Transverse colon (tissue), 4 donors: ENCODE measurements at places on chromosomes 3 and 15. TPM values are rescaled to one million over a fixed set of nuclear protein-coding genes. Genes with fewer than 3 reads are reported as not detected.

The PIERCE2 gene
- total RNA-seq, result 14.9 TPM

The LRRC15 gene
- total RNA-seq, result 0.32 TPM

The ITIH3 gene
- 0.27 TPM for total RNA-seq

The ZIC1 gene
- total RNA-seq, result not detected

The NR2E3 gene
- total RNA-seq, result not detected

The PAQR5 gene
- total RNA-seq, result 21.1 TPM

- peak; percentile 55 for DNase-seq
These were observed 130.2 kb upstream of the UMPS start for GRCh38 chr3:124599779-124600693.

DNA sequence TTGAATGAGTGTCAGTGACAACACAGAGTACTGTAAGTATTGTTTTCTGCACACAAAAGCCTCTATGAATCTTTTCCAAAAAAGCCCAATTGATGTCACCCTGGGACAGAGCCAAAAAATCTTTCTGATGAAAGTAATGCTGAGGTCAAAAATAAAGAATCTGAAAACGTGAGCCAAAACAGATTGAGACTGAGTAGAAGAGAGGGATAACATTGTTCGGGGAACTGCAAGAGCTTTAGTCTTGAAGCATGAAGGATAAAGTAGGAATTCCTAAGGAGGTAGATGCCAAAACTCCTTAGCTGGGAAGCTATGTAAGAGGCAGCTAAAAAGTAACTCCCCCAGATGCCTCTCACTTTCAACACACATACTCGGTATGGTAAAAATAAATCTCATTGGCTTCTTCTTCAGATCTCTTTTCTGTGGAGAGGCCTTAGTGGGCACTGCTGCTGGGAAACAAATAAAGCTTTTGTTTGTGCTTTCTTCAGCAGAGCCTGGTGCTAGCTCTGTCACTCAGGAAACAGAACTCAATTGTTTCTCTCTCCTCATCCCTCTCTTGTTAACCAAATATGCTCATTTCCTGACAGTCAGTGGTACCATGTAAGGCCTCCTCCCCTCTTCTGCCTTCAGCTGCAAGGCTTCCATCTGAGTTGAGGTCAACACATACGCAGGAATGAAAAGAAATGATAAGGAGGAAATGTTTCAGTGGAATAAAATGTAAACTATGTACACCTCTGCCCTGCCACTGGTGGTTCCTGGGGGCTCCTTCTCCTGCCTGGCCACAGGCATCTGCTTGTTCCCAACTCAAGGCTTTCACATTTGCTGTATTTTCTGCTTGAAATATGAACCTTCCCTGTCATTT is 58.1 kb downstream of the CD200 start:
- DNase-seq, result no peak

- no peak for DNase-seq
These were observed 12.0 kb upstream of the LMAN1L start for GRCh38 chr15:74800559-74801094.

- DNase-seq, result no peak
These were observed 22.4 kb downstream of the KCNMB2 start for GRCh38 chr3:178558637-178559036.

GRCh38 chr15:70575231-70576226 is 187.8 kb downstream of the UACA start:
- no peak for DNase-seq

GRCh38 chr3:30617653-30618052 is 11.3 kb downstream of the TGFBR2 start:
- DNase-seq, result no peak

DNA sequence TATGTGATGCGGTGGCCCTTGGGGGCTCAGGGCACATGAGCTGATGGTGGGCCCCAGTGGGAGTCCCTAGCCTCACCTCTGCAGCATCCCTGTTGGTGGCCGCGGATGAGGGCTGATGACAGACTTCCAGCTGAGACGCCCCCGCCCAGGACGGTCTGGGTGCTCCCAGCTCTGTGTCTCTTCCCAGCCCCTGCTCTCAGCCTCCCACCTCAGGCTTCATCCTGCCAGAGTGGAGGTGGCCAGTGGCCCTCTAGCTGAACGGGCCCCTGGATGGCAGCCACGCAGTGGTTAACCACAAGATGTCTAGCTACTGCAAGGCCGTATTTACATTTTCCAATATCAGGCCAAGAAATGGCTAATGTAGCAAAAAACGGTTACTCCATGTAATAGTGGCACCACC is 205.3 kb upstream of the LINGO1 start:
- DNase-seq, result no peak

- no peak for DNase-seq
These were observed 259.1 kb downstream of the KCNMB2 start for GRCh38 chr3:178795349-178795748.

GRCh38 chr3:23735535-23736326 is 70.0 kb upstream of the UBE2E1 start:
- no peak for DNase-seq

DNA sequence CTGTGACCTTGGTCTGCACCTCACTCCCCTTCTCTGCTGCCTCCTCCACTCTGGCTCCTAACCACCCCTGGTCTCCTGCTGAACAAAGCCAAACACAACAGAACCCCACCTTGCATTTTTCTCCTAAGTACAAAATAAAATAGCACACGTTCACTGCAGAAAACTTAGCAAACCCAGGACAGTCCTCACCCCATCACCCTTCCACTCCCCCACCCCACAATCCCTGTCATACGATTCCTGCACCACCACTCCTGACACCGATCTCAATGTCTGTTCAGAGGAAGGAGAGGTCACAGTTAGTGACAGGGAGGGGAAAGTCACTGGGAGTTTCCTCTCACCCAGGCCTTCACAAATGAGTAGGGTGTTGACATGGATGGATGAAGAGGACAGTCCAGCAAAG is 4.2 kb downstream of the VPS33B start:
- no peak for DNase-seq

GRCh38 chr15:31484986-31485385 is 158.4 kb downstream of the KLF13 start:
- DNase-seq, result peak; percentile 3

DNA sequence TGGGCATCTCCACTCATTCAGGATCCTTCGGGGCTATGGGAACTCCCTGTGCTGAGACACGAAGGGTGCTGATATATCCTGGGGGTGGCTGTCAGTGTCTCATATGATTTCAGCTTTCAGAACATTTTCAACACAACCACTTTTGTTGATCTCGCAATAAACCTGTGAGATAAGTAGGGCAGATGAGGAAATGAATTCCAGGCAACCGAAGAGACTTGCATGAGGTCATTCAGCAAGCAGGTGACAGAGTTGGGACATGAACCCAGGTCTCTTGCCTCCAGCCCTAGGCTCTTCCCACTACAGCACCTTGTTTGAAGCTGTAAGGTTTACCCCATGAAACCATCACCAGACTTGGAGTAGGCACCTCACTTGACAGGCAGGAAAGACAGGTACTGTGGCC is 16.6 kb downstream of the DUOX1 start:
- DNase-seq, result no peak

GRCh38 chr3:18888370-18888769 is 259.9 kb upstream of the KCNH8 start:
- no peak for DNase-seq

DNA sequence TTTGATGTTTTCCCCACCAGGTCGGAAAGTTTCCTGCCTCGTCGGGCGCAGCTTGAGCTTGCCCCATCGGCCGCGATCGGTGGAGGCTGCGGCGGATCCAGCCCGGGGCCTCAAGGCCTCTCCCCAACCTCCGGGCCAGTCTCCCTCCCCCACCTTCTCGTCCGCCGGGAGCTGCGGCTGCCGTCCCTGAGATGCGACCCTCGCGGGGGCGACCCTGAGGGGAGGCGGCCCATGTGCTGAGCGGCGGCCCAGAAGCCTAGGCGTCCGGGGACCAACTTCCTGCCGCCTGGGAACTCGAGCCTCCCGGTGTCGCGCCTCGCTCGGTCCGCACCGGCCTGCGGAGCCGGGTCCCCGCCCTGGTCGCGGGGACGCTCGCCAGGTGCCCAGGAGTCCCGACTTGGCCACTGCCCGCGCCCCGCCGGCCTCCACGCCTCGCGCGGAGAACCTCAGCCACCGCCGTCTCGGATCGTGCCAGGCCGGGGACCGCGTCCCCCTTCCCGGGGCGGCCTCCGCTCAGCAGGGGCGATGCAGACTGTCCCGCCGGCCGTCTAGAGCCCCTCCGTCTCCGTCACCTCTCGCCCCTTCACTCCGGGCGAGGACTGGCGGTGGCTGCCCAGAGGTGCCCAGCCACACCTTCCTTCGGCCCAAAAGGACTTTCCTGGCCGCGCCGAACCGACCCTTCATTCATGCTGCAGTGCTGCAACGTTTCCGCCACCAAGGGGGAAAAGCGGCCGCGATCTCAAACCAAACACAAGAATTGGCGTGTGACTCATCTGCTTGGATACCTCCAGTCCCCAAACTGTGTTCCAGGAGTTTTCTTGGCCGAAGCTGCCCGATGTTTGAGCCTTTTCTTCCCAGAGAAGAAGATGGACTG is 656 bp downstream of the SLMAP start:
- peak; percentile 35 for DNase-seq

- DNase-seq, result no peak
These were observed 25.4 kb downstream of the ZNF621 start for GRCh38 chr3:40550167-40550566.

DNA sequence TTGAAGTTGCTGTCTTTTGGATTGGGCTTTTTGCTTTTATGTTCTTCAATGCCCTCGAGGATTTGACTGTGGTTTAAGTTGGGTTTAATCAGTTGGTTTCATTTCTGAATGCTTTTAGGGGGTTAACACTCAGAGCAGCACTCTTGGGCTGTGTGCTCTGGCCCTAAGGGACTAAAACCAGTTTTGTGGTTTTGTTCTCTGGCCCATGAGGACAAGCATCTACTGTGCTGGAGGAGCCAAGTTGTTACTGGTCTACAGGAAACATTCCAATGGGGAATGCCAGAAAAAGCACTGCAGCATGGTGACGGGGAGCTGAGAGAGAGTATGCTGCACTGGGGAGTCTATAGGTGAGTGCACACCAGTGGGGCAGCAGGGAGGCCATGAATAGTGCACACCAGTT is 596.9 kb downstream of the ZBBX start:
- DNase-seq, result no peak

DNA sequence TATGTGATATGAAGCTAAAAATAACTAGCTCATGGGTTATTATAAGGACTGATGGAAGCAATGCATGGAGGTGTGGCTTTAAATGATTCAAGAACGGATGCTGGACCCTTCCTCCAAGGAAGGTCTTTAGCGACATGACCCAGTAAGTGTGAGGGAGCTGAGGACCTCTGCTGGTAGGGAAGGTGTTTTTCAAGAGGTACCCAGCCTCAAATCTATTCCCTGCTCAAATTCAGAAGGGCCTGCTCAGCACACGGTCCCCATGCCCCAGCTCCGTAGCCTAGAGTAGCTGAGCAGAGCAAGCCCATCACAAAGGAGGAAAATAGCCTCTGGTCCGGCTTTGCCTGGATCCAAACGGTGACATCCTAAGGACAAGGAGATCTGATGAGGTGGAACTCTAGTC is 266.2 kb upstream of the IGF1R start:
- DNase-seq, result no peak

- no peak for DNase-seq
These were observed 390.2 kb downstream of the NR2F2 start for GRCh38 chr15:96720656-96721055.

- no peak for DNase-seq
These were observed 711.7 kb upstream of the GOLIM4 start for GRCh38 chr3:168807448-168807847.

GRCh38 chr3:170424879-170425278 is 6.2 kb downstream of the CLDN11 start:
- DNase-seq, result no peak

- DNase-seq, result peak; percentile 96
These were observed 5.9 kb upstream of the TMEM115 start for GRCh38 chr3:50365080-50365841.

DNA sequence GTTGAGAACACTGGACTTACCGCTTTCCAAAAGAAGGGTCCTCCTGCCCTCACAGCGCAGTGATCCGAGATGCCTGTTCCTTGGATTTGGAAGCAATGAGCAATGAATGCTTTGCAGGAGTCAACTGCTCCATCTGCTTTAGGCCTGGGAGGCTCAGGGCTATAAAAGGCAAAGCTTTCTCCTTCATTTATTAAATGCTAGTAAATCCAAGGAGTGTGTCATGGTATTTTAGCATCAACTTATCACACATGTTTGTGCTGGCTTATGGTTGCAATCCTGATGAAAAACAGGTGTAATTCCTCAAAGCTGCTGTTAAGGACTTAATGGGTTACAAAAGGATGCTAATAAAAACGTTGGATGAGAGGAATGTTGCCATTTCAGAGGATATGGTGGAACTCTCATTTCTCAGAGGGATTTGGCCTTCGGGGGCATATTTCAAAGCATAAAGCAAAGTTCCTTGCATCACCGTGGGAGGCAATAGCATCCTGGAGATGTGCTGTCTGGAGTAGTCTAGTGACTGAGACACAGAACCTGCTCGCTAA is 158.5 kb upstream of the TPM1 start:
- no peak for DNase-seq

DNA sequence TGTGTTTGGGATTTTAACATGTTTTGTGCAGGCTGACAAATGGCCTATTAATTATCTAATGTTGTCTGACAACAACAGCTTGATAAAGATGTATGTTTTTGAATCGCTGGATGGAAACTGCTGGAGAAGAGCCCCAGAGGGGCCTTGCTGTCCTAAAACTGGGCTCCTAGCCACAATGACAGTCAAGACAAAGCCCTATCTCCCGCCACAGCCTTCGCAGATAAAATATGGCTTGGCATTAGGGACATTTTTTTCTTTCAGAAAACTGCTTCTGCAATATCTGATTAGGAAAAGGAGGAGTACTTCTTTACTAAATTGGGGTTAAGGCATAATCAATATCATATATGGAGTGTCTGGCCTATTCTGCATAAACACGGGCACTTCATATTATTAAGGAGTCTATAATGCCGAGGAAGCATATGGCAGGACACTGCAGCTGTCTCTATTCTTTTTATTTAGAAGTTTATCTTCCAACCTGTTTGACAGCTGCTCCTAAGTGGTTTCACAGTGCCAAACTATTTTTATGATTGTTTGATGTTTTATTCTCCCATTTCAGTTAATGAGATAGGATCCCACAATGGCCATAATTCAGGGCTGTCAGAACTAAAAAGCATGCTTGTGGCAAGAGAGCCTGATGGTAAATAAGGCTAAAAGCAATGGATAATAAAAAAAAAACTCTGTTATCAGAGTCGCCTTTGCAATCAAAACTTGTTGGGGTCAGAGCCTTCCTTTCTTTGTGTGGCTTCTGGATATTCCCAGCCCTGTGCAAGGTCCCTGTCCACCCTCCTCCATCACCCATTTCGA is 210.1 kb downstream of the MECOM start:
- no peak for DNase-seq

- no peak for DNase-seq
These were observed 13.3 kb downstream of the SEMA3F start for GRCh38 chr3:50168388-50168787.

DNA sequence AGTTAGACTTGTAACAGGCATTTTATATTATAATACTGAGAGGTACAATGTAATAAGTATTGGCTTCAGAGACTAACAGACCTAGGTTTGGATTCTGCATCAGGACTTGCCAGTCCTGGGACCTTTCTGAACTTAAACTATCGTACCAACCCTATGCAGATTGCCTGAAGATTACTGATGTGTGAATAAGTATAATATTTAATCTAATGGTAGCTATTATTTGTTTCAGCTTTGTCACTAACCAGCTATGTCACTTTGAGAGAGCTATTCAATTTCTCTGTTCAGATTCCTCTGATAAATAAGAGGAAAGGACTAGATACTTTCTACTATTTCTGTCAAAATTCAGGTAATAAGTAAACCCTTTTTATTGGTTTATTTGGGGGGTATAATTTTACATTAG is 184.4 kb upstream of the NECTIN3 start:
- DNase-seq, result no peak
